ENCODE measurements at places on chromosomes 4 and X. TPM values are rescaled to one million over a fixed set of nuclear protein-coding genes. Genes with fewer than 3 reads are reported as not detected.
A peak's percentile ranks its signal among the peaks of the same experiment; 100 is the strongest.

GRCh38 chr4:147118528-147118927, 172.9 kb upstream of the TTC29 start:
- H3K27me3 ChIP-seq: no peaks in the 10 kb centered on the region
- peaks cover 3% of the 10 kb centered on the region for H3K4me1 ChIP-seq
- H3K27ac ChIP-seq: no peak overlapping the region
- peak; percentile 8 for DNase-seq

Gene HOPX
- 326 TPM for polyA plus RNA-seq

- no peak overlapping the region for H3K4me3 ChIP-seq
- H3K36me3 ChIP-seq: peaks cover 26% of the 10 kb centered on the region
- no peaks in the 10 kb centered on the region for H3K27me3 ChIP-seq
- DNase-seq: no peak
These were observed 27.9 kb downstream of the PKD2 start for GRCh38 chr4:88035292-88035691.

- no peak for DNase-seq
- no peaks in the 10 kb centered on the region for H3K36me3 ChIP-seq
- H3K27ac ChIP-seq: no peak overlapping the region
- H3K4me1 ChIP-seq: no peaks in the 10 kb centered on the region
These were observed 17.8 kb upstream of the TLL1 start for GRCh38 chr4:165855191-165855590.

GRCh38 chr4:137651128-137651527, 118.8 kb upstream of the PCDH18 start:
- DNase-seq: no peak
- no peaks in the 10 kb centered on the region for H3K36me3 ChIP-seq
- no peak overlapping the region for H3K27ac ChIP-seq
- no peaks in the 10 kb centered on the region for H3K4me1 ChIP-seq
- H3K4me3 ChIP-seq: no peak overlapping the region

Gene USP27X
- polyA plus RNA-seq: 11.2 TPM

Gene SRPK3
- 10.6 TPM for polyA plus RNA-seq

DNA sequence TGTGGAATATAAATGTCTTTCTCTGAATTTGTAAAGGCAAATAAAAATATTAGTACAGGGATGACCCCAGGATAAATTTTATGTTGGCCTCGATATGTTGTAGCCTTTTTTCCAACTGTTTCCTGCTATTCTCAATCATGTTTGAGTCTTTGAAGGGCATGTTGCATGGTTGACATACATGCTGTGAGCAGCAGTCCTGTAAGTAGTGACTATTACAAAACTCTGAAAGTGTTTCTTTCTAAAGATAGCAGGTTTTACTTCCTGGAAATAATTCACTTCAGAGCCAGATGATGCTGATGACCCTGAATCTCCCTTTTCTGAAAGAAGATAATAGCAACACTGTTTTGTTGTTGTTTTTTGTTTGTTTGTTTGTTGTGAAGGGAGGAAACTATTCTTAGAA, 393.0 kb upstream of the GNPDA2 start:
- H3K4me3 ChIP-seq: no peak overlapping the region
- H3K27ac ChIP-seq: no peak overlapping the region
- no peak for DNase-seq

Gene AREG
- polyA plus RNA-seq: not detected

DNA sequence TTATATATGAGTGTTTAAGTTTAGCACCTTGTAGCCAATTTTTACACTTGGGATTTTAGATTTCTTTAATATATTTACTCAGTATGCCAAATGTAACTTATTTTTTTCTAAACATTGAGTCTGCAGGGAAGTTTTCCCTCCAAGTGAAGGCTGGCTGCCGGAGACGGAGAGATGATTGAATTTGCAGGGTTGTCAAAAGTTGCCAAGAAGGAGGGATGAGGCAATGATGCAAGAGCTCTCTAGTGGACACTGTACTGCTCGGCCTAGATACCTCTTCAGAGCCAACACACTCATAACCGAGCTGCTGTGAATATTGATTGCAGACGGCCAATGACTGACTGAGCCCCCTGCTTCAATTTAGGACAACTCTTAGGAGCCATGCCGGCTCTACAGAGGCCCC, 318.6 kb upstream of the CASK start:
- peaks cover 9% of the 10 kb centered on the region for H3K27me3 ChIP-seq
- no peak overlapping the region for H3K4me3 ChIP-seq
- no peak overlapping the region for H3K27ac ChIP-seq
- H3K4me1 ChIP-seq: no peaks in the 10 kb centered on the region
- peak; percentile 5 for DNase-seq
- no peaks in the 10 kb centered on the region for H3K36me3 ChIP-seq

Gene CD40LG
- not detected for polyA plus RNA-seq

DNA sequence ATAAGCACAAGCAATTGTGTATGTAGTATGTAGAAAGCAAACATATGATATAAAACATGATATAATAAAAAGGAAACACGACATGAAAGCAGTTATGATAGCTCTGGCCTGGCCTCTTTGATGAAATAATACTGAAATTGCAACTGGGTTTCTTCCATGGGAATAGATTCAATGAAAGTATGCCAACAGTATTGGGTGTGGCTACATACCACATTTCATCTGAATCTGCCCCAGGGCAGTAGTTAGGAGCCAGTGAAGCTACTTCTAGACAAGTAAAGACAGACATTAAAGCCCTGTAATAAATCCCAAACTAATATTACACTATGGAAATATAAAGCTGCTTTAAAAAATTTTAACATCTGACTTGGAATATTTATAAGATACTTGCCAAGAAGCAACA, 207.3 kb downstream of the FBXW7 start:
- no peak for DNase-seq
- H3K4me1 ChIP-seq: no peaks in the 10 kb centered on the region
- no peak overlapping the region for H3K27ac ChIP-seq
- H3K36me3 ChIP-seq: peaks cover 3% of the 10 kb centered on the region

Gene CXCL10
- polyA plus RNA-seq: not detected

- no peaks in the 10 kb centered on the region for H3K27me3 ChIP-seq
- no peak overlapping the region for H3K4me3 ChIP-seq
- H3K27ac ChIP-seq: no peak overlapping the region
These were observed 142.3 kb upstream of the SLIT2 start for GRCh38 chr4:20109391-20109790.

Gene PHEX
- 0.92 TPM for polyA plus RNA-seq

DNA sequence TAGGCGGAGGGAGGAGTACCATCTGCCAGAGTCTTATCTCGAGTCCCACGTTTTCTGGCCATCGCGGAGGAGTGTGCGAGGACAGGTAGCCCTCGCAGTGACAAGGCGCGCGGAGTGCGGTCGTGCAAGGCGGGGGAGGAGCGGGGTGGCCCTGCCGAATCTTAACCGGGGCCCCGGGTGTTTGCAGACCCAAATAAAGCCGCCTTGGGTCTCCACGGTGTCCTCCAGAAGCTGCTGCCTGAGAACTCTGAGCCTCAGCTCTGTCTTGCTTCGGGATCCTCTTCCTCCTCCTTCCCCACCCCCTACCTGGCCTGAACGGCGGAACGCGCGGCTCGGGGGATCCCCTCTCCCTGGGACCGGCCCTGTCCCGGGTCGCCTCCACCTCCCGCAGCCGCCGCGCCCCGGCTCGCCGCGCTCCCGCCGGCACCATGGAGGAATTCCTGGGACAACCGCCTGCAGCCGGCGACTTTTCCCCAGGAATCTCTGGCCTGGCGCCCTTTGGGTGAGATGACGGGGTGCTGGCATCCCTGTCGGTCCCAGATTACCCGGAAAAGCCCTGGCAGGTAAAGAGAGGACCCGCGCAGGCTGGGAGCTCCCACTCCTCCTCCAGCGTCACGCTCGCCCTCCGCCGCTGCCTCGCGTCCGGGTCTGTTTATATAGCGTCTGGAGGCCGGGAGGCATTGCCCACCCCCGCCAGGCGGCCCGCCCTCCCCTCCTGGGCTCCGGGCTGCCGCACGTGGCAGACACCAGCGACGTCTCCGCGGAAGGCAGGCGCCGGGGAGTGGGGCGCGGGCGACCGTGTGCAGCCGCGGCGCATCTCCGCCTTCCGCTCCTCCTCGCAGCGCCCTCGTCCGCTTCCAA, at the start of gene GALNTL6:
TSS of gene GALNTL6 (plus strand) at position 740 of the 861 bp plus-strand sequence.
- no peaks in the 10 kb centered on the region for H3K36me3 ChIP-seq
- H3K4me3 ChIP-seq: peak within 1 kb of the TSS; percentile 45
- DNase-seq: peak; percentile 76
- H3K4me1 ChIP-seq: peaks cover 14% of the 10 kb centered on the region
- peak within 1 kb of the TSS; percentile 57 for H3K27ac ChIP-seq

GRCh38 chrX:25005034-25005381, 10.8 kb downstream of the ARX start:
- H3K4me1 ChIP-seq: peaks cover 25% of the 10 kb centered on the region
- no peaks in the 10 kb centered on the region for H3K36me3 ChIP-seq
- no peak overlapping the region for H3K27ac ChIP-seq
- H3K27me3 ChIP-seq: peaks cover 92% of the 10 kb centered on the region
- DNase-seq: no peak
- H3K4me3 ChIP-seq: no peak overlapping the region

Gene JAKMIP1
- polyA plus RNA-seq: 28.3 TPM

- H3K27me3 ChIP-seq: no peaks in the 10 kb centered on the region
- H3K27ac ChIP-seq: peak overlapping the region; percentile 94
- no peaks in the 10 kb centered on the region for H3K4me1 ChIP-seq
- DNase-seq: no peak
These were observed 482 bp downstream of the GSTCD start for GRCh38 chr4:105709081-105709450.

- H3K4me3 ChIP-seq: no peak overlapping the region
- no peaks in the 10 kb centered on the region for H3K4me1 ChIP-seq
- no peaks in the 10 kb centered on the region for H3K27me3 ChIP-seq
- DNase-seq: no peak
- H3K36me3 ChIP-seq: no peaks in the 10 kb centered on the region
These were observed 404.9 kb downstream of the ZNF674 start for GRCh38 chrX:46140272-46140671.

Gene CDKL5
- polyA plus RNA-seq: 15.3 TPM

Gene HTN3
- polyA plus RNA-seq: not detected

Gene LYAR
- polyA plus RNA-seq: 13.9 TPM

- no peaks in the 10 kb centered on the region for H3K36me3 ChIP-seq
- H3K27ac ChIP-seq: no peak overlapping the region
- no peaks in the 10 kb centered on the region for H3K4me1 ChIP-seq
These were observed 292.9 kb downstream of the IL1RAPL1 start for GRCh38 chrX:28880136-28880535.

Gene ZNF280C
- 5.3 TPM for polyA plus RNA-seq

DNA sequence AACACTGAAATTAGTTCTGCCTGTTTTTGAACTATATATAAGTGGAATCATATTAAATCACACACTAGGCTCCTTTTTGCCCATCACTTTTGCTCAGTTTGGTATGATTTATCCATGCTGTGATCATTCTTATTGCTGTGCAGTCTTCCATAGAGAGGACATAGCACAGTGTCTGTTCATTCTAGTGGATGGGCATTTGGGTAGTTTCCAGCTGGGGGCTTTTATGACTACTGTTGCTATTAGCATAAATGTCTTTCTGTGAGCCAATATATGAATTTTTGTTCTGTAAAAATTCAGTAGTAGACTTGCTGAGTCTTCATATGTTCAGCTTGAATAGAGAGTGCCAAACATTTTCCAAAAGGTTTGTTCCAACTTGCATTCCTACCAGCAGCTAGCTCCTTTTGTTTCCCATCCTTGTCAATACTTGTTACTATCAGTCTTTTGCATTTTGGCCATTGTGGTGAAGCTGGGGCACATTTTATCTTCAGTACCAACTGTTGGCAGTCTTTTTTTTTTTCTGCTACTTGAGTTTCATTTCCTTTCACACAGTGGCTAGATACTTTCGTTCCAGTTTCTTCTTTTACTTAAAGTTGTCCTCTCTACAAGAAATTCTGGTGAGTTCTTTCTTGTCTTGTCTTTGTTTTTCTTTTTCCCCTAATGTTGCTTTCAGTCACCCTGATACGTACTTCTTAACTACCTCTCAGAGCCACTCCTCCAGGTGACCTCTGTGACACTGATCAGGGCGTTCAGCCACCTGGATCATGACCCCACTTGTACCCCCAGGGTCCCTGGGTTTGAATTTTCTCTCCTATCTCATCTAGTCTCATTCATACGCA, 87.0 kb downstream of the ANXA3 start:
- no peak for DNase-seq
- H3K4me3 ChIP-seq: no peak overlapping the region
- no peaks in the 10 kb centered on the region for H3K27me3 ChIP-seq
- peak overlapping the region; percentile 59 for H3K27ac ChIP-seq
- peaks cover 3% of the 10 kb centered on the region for H3K4me1 ChIP-seq

All from spinal cord (tissue), 10 donors.